ENCODE measurements at places on chromosomes 7 and 10.

DNA sequence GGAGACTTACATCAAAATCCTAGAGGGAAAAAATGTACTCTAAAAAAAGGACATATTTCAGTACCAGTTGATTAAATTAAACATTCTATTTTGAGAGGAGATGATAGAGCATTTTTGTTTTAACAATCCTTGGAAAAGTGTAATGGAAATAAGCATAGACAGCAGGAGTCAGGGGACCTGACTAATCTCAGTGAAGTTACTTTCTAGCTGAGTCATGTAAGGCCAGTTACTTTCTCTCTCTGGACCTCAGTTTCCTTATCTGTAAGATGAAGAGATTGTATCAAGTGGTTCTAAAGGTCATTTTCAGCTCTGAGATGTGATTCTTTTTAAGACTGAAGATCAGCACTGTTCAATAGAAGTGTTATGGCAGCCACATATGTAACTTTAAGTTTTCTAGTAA is 44.1 kb downstream of the VTI1A start:
- no peak for DNase-seq

DNA sequence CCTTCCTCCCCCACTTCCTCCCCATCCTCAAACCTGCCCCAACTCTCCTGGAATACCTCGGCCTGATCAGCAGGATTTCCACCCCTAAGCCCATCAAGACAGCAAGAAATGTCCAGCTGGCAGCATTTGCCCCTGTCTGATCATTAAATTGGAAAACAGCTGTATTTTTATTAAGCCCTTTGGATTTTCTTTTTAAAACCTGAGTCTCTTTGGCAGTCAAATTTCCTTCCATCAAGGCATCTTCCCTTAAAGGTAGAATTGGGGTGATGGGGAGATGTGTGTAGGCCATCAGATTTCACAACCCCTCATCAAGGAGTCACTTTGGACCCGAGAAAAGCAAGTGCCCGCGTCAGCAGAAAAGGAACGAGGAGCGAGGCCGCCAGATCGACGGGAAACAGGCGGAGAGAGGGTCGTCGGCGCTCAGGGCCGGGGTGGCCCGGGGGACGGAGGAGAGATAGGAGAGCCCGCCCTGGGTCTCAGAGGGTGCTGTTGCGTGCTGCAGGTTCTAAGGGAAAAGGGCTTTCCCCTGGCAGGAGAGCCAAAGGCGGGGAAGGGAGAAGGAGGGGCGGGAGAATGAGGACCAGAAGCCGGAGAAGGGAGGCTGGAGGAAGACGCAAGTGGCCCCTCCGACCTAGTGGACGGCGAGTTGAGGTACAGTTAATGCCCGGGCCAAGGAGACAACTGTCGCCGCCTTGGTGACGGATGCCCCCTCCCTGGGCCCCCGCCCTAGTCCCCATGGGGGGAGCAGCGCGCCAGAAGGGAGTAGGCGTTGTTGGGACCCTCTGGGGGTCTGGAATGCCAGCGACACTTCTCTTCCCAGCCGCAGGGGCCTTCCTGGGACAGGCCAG is 11.5 kb upstream of the GATA3 start:
- DNase-seq, result no peak

- DNase-seq, result no peak
These were observed 126.0 kb upstream of the NRBF2 start for GRCh38 chr10:63007112-63007511.

DNA sequence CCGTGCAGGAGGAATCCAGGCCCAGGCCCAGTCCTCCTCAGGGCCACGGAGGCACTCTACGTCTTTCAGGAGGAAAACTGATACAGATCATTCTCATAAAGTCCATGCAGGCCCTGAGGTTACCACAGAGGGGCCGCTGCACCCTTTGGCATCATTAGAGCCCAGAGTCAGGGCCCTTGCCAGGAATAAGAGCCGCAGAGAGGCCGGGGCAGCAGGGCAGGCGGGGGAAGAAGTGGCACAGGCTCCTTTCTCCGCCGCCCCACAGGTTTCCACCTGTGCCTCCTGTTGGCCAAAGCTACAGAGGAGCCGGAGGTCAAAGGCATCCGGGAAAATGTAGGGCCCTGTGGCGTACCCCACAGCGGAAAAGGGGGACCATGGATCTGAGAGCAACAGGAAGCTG is 366.6 kb upstream of the SHH start:
- no peak for DNase-seq

GRCh38 chr7:157946398-157947060 is 609.7 kb downstream of the DNAJB6 start:
- no peak for DNase-seq

DNA sequence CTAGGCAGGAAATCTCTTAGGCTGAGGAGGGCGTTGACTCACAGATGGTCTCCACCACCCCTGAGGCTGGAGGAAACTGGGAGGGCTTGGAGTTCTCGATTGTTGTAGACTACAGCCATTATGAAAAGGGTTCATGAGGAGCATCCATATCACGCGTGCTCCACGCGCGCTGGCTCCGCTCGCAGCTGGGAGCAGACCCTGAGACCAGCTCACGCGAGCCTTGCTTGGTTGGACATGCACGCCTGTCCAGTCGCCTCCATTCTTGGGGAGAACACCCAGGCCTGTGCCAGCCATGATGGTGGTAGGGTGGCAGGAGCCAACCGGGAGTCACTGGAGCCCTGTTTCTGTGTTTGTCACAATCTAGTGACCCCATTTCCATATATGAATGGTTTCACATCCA is 139.1 kb downstream of the TCERG1L start:
- DNase-seq, result no peak

DNA sequence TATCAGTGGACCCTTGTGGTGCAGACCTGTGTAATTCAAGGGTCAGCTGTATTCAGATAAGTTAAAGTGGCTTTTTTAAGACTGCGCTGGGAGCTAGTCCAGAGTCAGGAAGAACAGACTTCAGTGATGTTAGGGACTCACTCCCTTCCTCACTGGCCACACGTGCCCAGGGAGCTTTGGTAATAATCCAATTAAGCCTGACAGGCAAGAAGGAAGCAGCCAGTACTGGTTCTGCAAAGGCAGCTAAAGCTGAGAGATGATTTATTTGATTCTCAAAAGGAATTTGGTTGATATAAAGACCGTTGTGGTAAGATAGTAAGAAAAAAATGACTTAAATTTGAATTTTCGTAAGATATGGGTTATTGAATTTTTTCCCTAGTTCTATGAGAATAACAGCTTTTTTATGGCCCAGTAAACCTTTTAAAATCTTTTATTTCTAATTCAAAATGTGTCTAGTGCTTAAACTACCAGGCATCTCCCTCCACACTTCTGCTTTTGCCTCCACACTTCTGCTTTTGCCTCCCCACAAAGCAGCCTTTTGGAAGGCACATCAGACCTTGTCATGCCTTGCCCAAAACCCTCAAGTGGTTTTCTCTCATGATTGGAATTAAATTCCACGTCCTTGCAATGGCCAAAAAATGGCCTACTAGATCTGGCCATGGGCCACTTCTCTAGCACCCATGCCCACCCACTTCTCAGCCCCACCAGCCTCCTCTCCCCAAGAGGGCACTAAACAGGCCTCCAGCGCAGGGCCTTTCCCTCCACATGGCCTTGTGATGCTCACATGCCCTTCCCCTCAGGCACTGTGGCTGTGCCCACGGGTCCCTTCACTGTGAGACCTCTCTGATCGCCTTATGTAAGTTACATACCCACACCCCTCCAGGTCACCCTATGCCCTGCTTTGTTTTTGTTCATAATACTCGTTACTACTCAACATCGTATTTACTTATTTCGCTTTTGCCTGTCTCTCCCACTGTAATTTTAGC is 92.5 kb downstream of the POU6F2 start:
- DNase-seq, result no peak

DNA sequence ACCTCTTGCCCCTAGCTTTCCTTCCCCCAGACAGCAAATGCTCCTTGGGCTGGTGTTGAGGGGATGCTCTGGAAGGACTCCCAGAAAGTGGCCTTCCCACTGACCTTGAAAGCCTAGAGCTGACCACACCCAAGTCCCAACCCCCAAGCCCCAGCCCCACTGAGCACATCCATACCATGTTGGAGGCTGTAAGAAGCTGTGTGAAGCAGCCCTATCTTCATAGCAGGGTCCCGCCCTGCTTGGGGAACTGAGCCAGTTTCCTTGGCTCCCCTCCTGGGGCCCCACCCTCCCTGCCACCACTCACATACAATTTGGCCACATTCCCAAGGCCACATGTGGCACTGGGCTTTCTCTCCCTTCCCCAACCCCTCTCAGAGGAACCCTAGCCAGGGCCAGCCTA is 72.3 kb upstream of the CACUL1 start:
- no peak for DNase-seq

GRCh38 chr7:26686448-26686981 is 177.9 kb downstream of the SKAP2 start:
- peak; percentile 15 for DNase-seq

GRCh38 chr7:33849004-33849403 is 56.3 kb upstream of the BMPER start:
- DNase-seq, result no peak

DNA sequence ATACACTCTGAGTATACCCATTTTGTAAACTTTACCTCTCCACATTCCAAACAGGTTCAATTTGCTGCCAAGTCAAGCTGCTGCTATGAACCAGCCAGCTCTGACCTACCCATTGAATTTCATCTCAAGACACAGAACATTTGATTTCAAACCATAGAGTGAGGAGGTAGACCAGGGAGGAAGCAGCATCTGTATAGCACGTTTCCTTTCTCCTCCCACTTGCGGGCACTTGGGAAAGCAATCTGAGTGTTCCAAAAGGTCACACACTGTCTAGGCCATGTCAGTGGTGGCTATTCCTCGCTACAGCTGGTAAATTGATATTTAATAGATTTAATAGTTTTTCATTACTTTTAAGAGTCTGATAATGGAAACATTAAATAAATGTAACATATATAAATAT is 147.8 kb upstream of the EEPD1 start:
- DNase-seq, result no peak

DNA sequence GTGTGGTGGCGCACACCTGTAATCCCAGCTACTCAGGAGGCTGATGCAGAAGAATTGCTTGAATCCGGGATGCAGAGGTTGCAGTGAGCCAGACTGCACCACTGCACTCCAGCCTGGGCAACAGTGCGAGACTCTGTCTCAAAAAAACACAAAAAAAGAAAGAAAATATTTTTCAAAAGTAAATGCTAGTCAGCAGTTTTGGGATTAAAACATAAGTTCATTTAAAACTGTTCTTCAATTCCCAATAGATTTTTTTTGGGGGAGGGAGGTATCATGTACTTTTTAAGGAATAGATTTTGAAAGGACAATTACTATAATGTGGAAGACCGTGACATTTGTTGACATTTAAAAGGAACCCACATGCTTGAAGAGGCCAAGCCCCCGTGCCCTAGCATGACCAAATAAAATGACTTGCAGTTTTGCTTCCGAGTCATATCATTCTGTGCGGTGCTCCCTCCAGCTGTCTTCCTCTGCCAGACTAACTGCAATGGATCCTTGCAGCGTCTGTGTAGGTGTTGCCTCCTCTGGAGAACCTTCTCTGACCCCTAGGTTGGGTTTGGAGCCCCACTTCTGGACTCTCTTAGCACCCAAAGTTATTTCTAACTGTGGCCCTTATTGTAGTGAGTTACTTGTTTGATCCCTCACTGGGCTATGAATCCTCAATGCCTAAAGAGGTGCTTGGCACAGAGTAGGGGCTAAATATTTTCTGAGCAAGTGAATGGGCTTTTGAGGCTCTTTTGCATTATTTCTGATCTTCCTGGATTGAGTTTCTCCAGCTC is 17.4 kb upstream of the HPS1 start:
- no peak for DNase-seq

- DNase-seq, result no peak
These were observed 122.5 kb upstream of the PITRM1 start for GRCh38 chr10:3294919-3295581.

GRCh38 chr10:112643600-112644264 is 196.7 kb downstream of the VTI1A start:
- DNase-seq, result no peak

Data from central memory CD4-positive, alpha-beta T cell (primary cell).